M059J (cell line): ENCODE measurements at places on chromosomes 2 and 18.

GRCh38 chr2:43092520-43093179, 133.8 kb downstream of the ZFP36L2 start:
- DNase-seq = no peak

DNA sequence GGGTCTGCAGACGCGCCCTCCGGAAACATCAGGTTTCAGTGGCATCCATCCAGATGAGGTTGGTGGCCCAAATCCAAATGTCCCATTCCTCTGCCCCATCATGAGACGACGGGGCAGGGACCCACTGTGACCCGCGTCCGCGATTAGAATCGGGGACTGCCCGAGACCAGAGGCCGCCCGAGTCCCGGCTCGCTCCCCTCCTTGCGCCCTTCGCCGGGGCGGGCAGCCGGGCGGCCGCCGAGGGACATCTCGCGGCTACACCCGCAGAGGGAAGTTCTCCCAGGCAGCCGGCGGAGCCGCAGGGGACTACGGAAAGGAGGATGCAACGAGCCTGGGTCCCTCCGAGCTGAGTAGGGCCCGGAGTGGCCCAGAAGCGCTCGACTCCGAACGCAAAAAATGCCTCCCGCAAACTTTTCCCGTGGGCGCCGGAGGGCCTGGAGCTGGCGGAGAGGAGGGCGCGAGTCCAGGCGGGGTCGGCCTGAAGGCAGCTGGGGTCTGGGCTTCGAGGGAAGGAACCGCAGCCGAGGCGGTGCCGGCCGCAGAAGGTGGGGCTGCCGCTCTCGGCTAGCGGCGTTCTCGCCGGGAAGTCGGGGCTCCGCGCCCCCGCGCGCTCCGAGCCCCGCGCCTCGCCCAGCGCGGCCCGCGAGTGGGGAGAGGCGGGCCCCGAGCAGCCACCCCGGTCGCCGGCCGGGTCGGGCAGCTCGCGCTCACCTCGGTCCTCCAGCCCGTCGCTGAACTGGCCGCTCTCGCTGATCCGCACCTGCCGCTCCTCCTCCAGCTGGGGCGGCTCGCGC, 580 bp downstream of the TMEM163 start:
- DNase-seq = no peak

GRCh38 chr2:121662656-121663055, 13.4 kb upstream of the CLASP1 start:
- peak; percentile 53 for DNase-seq

DNA sequence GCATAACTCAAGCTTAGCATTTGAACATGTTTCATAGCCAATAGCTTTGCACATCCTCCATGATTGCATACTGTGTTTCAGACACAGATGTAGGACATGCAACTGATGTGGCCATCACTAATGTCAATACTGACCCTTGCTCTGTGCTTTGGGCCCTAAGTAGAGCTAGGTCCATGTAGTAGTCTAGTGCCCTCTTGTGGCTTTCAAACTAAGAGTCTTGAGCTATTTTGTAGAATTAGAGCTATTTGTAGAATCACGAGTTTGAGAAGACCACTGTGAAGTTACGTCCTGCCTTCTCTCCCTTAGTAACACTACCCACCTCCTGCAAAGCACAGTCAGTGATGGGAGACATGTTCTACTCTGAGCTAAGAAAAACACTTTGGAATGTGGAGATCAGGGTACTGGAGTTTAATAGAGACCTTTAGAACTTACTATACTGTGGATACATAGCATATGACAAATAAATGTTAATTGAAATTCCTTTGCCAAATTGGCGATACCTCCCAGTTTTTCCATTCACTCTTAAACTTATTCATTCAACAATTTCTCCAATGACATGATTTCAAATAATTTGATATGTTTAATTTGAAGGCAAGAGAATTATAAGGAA, 306.5 kb upstream of the TNP1 start:
- peak; percentile 61 for DNase-seq

DNA sequence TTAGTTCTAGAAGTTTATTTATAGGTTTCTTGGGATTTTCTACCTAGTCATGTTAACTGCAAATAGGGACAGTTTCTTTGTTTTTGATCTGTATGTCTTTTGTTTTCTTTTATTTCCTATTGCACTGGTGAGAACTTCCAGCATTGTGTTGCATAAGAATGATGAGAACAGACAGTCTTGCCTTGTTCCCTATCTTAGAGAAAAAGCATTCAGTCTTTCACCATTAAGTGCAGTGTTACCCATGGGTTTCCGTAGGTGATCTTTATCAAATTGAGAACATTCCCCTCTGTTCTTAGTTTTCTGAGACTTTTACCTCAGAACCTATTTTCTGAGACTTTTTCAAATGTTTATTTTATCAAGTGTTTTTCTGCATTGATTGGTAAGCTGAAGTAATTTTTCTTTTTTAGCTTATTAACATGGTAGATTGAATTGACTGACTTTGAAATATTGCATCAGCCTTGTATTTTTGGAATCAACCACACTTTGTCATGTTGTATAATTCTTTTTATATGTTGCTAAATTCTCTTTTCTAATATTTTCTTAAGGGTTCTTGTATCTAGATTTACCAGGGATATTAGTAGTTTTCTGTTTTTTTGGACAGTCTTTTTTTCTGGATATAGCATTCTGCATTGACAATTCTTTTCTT, 17.2 kb downstream of the MFSD6 start:
- no peak for DNase-seq

DNA sequence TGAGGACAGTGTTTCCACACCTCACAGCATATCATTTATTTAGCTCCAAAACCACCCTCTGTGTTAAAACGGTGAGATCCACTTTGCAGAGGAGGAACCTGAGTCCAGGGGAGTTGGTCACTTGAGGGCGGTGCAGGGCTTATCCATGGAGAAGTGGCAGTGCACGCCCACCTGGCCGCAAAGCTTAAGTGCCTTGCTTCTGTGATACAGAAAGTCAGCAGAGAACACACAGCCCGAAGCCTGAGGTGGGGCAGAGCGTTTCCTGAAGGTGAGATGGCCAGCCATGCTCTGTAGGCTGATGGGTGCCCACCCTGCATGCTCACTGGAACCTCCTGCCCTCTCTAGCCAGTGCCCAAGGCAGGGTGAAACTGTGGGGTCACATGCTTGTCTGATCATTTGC, 87.3 kb downstream of the SH3RF3 start:
- DNase-seq = no peak

DNA sequence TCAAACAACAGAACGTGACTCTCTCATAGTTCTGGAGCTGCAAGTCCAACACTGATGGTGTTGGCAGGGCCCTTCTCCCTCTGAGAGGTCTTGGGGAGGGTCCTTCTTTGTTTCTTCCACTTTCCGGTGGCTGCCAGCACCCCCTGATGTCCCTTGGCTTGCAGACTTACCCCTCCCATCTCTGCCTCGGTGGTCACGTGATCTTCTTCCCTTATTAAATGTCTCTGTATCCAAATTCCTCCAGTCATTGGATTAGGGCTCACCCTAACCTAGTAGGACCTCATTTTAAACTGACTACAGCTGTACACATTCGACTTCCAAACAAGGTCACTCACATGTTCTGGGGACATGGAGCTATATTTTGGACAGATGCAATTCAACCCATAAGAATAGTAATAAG, 780.6 kb upstream of the SALL3 start:
- DNase-seq = no peak

GRCh38 chr18:58827428-58827827, 37.2 kb upstream of the ZNF532 start:
- no peak for DNase-seq

DNA sequence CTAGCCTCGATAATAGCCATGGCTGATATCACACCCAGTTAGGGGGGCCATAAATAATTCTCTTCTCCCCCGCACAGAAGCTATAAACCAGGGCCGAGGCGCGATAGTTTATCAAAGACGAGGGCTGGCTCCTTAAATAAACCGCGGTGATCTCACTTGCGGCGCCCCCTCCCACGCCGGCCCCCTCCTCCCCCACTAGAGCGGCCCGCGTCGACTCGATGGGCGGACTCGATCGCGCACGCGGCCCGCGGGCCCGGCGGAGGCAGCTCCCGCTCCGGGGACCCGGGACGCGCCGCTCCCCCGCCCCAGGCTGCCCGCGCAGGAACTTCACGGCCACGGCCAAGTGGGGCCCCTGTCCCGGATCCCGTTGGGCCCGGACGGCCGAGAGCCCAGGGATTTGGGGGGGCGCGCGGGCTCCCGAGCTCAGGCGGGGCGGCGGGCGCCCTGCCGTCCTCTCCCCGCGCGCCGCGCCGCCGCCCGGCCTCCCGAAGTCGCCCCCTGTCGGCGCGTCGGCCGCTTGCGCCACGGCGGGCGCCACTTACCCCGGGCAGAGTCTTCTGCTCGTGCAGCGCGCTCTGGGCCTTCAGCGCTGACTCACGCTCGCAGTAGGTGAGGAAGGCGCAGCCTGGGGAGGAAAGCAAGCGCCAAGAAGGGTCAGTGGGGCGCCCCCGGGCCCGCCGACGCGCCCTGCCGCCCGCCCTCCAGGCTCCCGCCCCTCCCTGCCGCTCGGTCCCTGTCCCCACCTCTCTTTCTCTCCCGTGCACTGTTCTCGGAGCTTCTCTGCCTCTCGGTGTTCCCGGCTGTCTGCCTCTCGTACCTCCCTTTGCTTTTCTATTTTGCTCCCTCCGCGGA, 80.4 kb downstream of the CELF4 start:
- peak; percentile 20 for DNase-seq

DNA sequence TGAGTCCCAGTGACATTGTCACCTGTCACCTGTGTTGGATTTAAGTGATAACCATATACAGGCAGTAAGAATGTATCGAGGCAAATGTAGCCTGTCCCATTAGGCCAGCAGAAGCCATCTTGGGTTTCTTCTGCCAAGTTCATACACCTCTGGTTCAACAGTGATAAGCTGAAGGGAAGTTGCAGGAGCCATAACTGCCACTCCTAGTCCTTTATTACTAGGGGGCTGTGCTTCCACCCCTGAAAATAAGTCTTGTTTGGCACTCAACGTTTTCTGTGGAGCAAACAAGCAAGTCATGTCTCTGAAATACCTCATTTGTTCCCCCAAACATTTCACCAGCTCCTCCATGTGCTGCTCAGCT, 58.1 kb upstream of the ALPP start:
- no peak for DNase-seq

DNA sequence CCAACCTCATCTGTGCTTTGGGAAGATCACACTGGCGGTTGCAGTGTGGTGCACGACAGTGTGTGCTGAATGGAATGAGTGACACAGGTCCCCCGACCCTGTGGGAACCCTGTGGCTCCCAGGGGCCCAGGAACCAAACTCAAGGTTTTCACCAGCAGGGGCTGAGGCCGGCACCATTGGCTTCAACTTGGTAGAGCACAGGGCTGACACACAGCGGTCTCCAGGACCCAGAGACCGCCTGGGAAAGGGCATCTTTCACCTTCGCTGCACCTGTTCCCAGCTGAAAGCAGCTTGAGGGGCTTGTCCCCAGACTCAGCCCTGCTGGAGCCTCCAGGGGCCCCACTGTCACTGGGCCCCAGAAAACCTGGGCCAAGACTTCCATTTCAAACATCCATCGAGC, 59.0 kb upstream of the ODC1 start:
- DNase-seq = no peak

- DNase-seq = no peak
Measured at GRCh38 chr18:10349561-10349960, 104.9 kb upstream of the APCDD1 start.

DNA sequence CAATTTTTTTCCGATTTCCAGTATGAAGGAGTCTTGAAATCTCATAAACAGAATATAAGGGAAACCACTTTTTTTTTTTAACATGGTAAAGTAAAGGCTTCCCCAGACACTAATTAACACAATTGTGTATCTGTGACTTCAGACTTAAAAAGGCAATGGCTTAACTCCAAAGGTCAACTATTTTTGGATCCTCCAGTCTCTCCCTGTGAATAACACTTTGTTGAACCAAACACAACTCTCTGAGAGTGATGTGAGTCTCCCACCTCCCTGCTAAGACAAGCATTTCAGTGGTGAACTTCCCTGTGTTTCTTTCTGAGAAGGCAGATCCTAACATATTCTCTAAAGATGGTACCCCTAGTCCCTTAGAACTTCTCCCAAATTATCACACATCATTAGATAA, 219.6 kb upstream of the RBBP8 start:
- no peak for DNase-seq

GRCh38 chr2:201883606-201884369, 77.5 kb downstream of the CDK15 start:
- no peak for DNase-seq

DNA sequence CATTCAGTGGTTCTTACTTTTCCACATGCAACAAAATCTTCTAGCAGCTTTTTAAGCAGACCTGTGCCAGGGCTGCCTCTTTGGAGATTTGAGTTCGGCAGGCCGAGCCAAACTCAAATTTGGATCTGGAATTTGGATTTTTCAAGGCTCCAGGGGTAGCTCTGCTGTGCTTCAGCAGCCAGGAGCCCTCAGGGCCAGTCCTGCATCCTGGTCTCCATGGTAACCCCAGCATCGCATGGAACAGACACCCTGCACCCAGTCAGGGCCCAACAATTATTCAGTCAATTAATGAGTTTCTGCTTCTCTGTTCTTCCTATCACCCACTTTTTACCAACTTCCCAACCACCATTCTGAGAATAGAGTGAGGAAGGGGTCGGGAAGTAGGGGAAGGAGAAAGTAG, 30.0 kb downstream of the EN1 start:
- no peak for DNase-seq

GRCh38 chr2:37180006-37180639, 8.3 kb downstream of the SULT6B1 start:
- DNase-seq = no peak

- no peak for DNase-seq
Measured at GRCh38 chr2:187369471-187369870, 78.6 kb downstream of the CALCRL start.

GRCh38 chr2:163213661-163214081, 375.1 kb upstream of the KCNH7 start:
- peak; percentile 82 for DNase-seq

DNA sequence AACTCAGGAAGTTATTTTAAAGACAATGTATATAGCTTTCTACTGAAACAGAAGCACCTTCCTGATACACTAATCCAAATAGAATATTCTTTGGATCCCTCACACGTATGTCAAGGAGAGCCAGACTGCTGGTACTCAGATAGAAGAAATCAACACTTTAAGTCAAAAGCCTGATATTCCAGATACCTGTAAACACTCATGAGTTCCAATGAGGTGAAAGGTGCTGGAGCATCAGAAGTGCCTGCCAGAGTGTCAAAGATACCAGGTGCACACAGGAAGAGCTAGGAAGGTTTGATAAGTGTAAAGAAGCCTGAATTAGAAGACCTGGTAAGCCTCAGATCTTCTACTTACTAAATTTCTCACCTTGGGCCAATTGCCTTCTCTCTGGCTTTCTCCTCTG, 226.3 kb upstream of the SP5 start:
- DNase-seq = no peak

GRCh38 chr18:39958876-39959275, 1996.2 kb upstream of the PIK3C3 start:
- no peak for DNase-seq
